ENCODE measurements at places on chromosomes 11 and 22. TPM values are rescaled to one million over a fixed set of nuclear protein-coding genes. Genes with fewer than 3 reads are reported as not detected.

The C11orf16 gene
- polyA plus RNA-seq: not detected

The KRTAP5-1 gene
- not detected for polyA plus RNA-seq

The RPS19BP1 gene
- polyA plus RNA-seq: 156 TPM

The TSGA10IP gene
- not detected for polyA plus RNA-seq

The MFNG gene
- 212 TPM for polyA plus RNA-seq

The TMPRSS4 gene
- polyA plus RNA-seq: not detected

The MMP11 gene
- 6.6 TPM for polyA plus RNA-seq

The MCHR1 gene
- polyA plus RNA-seq: not detected
